ENCODE measurements at places on chromosomes 11 and 22.

- DNase-seq, result no peak
Observed at GRCh38 chr11:83256602-83257340, 29.4 kb downstream of the CCDC90B start.

- no peak for DNase-seq
Observed at GRCh38 chr11:130150790-130151189, 8.8 kb upstream of the ST14 start.

DNA sequence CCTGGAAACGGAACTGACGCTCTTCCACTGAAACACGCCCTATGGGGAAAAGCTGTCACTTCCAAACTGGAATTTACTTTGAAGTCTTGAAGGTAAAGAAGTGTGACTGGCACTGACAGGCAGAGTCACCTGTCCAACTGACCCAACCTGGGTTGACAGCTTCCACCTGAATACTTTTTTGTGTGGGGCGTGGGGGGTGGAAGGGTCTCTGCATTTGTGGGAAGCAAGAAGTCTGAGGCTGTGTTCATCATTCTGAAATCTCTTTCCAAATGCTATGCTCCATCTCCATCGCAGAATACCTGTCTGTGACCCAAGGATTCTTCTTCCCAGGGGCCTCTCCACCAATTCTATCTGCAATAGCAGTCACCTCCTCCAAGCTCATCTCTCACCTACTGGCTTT lies 7.8 kb downstream of the IFT27 start:
- no peak for DNase-seq

- no peak for DNase-seq
Observed at GRCh38 chr11:30143098-30143705, 87.6 kb upstream of the FSHB start.

GRCh38 chr11:76939219-76939631 lies 78.5 kb downstream of the ACER3 start:
- no peak for DNase-seq

- no peak for DNase-seq
Observed at GRCh38 chr11:44812971-44813370, 86.2 kb downstream of the TSPAN18 start.

DNA sequence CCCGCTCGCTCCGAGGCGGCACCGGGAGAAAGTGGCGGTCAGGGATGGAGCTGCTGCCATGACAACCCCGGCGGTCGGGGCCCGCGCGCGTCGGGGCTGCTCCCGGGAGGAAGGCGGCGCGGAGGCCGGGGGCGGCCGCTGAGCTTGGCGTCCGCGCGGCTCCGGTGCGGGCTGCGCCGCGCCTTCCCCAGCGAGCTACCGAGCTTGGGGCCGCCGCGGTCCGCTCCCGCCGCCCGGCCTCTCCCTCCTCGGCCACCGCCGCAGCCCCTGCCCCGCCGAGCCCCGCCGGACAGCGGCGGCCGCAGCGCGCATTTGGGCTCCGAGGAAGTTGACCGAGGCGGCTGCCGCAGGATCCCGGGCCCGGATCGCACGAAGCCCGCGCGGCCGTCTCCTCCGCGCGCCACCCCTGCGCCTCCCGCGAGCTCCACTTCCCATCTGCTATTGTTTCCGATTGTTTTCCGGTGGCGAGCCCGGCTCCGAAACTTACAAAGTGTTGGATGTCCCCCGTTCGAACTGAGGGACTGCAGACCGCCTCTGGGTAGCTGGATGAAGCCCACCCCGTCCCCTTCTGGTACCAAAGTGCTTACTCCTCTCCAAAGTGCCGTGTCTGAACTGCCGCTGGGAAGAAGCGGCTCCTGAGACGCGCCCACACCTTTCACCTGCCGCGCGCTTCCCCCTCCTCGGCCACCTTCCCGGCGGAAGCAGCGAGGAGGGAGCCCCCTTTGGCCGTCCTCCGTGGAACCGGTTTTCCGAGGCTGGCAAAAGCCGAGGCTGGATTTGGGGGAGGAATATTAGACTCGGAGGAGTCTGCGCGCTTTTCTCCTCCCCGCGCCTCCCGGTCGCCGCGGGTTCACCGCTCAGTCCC lies 540.3 kb downstream of the NTM start:
- no peak for DNase-seq

- DNase-seq, result no peak
Observed at GRCh38 chr11:86724137-86724536, 51.7 kb upstream of the ME3 start.

GRCh38 chr22:38298312-38299005 lies 18.8 kb downstream of the CSNK1E start:
- no peak for DNase-seq

Measured in stimulated activated CD4-positive, alpha-beta T cell treated with anti-CD3 and anti-CD28 coated beads, TNF-alpha, amount 100 ng/mL, for 48 hours (primary cell).